Hepatocyte (in vitro differentiated cells): ENCODE measurements at places on chromosomes 3 and 15.

DNA sequence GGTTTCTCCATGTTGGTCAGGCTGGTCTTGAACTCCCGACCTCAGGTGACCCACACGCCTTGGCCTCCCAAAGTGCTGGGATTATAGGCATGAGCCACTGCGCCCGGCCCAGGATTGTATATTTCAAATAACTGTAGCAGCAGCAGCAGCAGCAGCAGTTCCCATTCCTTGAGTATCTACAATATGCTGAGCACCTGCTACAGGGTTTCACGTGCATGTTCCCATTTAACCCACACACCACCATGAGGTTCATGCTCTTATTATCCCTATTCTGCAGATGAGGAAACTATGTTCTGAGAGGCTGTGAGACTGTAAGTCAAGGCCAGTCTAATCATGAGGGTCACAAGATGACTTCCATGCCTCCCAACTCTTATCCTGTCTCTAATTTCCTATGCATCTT lies 30.9 kb upstream of the FOXP1 start:
- H3K27me3 ChIP-seq: no peaks in the 10 kb centered on the region
- H3K36me3 ChIP-seq: no peaks in the 10 kb centered on the region
- no peak overlapping the region for H3K4me3 ChIP-seq
- H3K4me1 ChIP-seq: peaks cover 5% of the 10 kb centered on the region
- DNase-seq: no peak

DNA sequence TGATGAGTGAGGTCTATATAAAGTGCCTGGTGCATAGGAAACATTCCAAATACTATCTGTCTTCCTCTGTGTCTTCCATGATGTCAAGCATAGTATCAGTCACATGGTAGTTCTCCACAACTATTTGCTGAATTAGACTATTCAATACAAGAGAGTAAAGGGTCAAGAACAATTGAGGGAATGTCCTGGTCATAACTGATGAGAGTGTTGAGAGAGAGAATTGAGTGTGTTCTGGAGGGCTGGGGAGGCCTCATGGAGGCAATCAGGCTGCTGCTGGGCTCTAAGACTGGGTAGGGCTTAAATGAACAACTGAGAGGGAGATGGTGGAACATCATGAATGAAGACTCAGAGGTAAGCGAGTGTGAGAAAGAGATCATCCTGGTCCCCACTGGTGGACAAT lies 433.7 kb upstream of the ONECUT1 start:
- H3K27ac ChIP-seq: no peak overlapping the region
- no peak for DNase-seq
- no peaks in the 10 kb centered on the region for H3K36me3 ChIP-seq
- no peaks in the 10 kb centered on the region for H3K27me3 ChIP-seq

GRCh38 chr3:52190294-52191074 lies 7.5 kb upstream of the ALAS1 start:
- peaks cover 3% of the 10 kb centered on the region for H3K4me1 ChIP-seq
- DNase-seq: no peak

GRCh38 chr3:183285318-183285717 lies 32.3 kb downstream of the B3GNT5 start:
- peaks cover 3% of the 10 kb centered on the region for H3K4me1 ChIP-seq
- no peaks in the 10 kb centered on the region for H3K36me3 ChIP-seq
- H3K27me3 ChIP-seq: no peaks in the 10 kb centered on the region
- H3K4me3 ChIP-seq: no peak overlapping the region
- no peak for DNase-seq

DNA sequence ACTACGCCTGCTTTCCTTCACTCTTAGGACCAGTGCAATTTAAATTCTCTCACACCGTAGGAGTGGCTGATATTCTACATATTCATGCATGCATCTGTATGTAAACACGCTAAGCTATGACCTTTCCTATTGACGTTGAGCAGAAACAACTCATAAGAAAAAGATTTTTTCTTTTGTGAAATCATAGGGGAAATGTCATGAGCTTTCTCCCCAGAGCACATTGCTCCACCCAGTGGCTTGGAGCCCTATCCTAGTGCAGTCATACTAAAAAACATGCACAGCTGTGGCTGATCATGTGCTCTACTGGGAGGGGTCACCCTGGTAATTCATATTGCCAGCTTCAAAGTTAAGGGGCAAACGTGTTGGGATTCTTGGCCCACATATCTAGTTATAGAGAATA lies 1.8 kb upstream of the MESD start:
- no peak overlapping the region for H3K27ac ChIP-seq
- peaks cover 10% of the 10 kb centered on the region for H3K4me1 ChIP-seq
- no peak overlapping the region for H3K4me3 ChIP-seq
- no peak for DNase-seq
- H3K27me3 ChIP-seq: no peaks in the 10 kb centered on the region

GRCh38 chr15:42772144-42772543 lies 35.2 kb upstream of the CDAN1 start:
- DNase-seq: no peak
- H3K36me3 ChIP-seq: no peaks in the 10 kb centered on the region
- no peak overlapping the region for H3K4me3 ChIP-seq
- no peaks in the 10 kb centered on the region for H3K4me1 ChIP-seq
- H3K27ac ChIP-seq: no peak overlapping the region

DNA sequence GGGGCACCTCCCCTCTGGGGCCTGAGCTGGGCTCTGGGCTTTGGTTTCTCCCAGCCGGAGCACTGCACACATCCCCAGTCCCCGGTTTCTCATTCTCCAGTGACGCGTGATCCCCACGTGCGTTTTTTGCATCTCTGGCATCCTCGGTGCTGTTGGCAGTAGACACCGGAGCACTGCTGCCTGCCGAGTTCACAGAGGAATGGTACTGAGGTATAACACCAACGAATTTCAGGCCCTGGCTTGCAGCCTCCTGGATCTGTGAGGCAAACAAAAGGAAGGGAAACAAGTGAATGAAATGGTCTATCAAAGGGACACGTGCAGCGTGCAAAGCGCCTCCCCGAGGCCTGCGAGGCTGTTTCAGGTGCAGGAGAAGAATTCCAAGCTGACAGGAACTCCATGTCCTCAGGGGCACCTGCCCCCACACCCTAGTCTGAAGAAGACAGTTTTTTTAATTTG lies 112.9 kb downstream of the OXNAD1 start:
- no peak overlapping the region for H3K27ac ChIP-seq
- DNase-seq: no peak
- no peaks in the 10 kb centered on the region for H3K27me3 ChIP-seq

DNA sequence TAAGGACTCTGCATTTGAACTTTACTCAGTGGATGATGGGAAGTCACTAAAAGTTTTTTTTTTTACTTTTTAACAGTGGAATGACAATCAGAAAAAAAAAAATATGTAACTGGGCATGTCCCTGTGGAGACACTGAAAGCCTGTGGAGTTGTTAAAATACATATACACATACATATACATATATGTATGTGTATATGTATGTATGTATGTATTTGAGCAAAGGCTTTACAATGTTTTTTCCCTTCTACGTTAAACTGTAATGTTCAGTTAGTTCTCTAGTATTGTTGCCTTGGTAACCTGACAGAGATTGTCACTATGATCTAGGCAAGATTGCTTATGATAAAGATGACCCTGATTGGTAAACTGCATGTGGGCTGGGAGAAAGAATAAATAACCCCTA lies 30.3 kb downstream of the NSUN3 start:
- no peaks in the 10 kb centered on the region for H3K27me3 ChIP-seq
- H3K4me3 ChIP-seq: no peak overlapping the region
- H3K36me3 ChIP-seq: no peaks in the 10 kb centered on the region
- no peak for DNase-seq
- no peak overlapping the region for H3K27ac ChIP-seq

DNA sequence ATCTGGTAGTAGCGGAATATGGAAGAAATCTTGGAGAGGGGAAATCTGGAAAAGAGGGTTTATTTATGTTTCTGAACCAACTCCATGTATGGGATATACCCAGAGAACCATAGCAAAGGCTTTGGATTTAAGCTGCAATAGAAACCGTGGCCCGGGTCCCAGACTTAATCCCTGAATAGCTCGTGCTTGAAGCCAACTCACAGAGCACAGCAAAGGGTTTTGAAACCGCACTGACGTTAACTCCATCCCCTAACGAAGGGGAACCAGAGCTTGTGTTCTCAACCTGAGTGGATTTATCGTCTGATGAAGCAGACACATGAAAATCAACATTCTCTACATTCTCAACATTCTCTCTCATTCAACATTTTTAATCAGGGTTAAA lies 154.6 kb downstream of the APBA2 start:
- DNase-seq: peak; percentile 37
- H3K27me3 ChIP-seq: no peaks in the 10 kb centered on the region
- H3K4me1 ChIP-seq: peaks cover 4% of the 10 kb centered on the region
- H3K36me3 ChIP-seq: no peaks in the 10 kb centered on the region
- H3K4me3 ChIP-seq: no peak overlapping the region
- H3K27ac ChIP-seq: no peak overlapping the region

- peak; percentile 69 for DNase-seq
- H3K4me1 ChIP-seq: peaks cover 19% of the 10 kb centered on the region
- H3K4me3 ChIP-seq: no peak overlapping the region
These were observed 13.8 kb downstream of the SQOR start for GRCh38 chr15:45648521-45649200.

DNA sequence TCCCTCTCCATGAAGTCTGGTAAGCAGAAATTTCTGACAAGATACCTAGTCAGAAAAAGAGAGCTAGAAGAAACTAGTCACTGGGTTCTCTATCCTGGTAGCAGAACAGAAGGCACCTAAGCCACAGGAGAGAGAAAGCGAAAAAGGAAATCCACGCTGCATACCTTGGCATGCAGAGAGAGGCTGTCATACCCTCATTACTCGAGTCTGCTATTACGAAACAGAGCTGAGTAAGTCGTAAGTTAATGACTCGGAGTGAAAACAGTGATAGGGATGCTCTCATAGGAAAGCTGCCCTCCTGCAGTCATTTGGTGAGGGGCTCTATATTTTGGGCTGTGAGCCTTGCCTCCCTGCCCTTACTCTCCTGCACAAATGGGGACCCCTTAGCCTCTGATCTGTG lies 16.2 kb downstream of the CLRN1 start:
- no peak overlapping the region for H3K4me3 ChIP-seq
- DNase-seq: peak; percentile 12
- H3K36me3 ChIP-seq: no peaks in the 10 kb centered on the region
- H3K27ac ChIP-seq: no peak overlapping the region

- H3K27ac ChIP-seq: no peak overlapping the region
- H3K4me3 ChIP-seq: no peak overlapping the region
- H3K27me3 ChIP-seq: no peaks in the 10 kb centered on the region
- no peaks in the 10 kb centered on the region for H3K36me3 ChIP-seq
These were observed 231.0 kb downstream of the SNRPN start for GRCh38 chr15:25185791-25186190.

DNA sequence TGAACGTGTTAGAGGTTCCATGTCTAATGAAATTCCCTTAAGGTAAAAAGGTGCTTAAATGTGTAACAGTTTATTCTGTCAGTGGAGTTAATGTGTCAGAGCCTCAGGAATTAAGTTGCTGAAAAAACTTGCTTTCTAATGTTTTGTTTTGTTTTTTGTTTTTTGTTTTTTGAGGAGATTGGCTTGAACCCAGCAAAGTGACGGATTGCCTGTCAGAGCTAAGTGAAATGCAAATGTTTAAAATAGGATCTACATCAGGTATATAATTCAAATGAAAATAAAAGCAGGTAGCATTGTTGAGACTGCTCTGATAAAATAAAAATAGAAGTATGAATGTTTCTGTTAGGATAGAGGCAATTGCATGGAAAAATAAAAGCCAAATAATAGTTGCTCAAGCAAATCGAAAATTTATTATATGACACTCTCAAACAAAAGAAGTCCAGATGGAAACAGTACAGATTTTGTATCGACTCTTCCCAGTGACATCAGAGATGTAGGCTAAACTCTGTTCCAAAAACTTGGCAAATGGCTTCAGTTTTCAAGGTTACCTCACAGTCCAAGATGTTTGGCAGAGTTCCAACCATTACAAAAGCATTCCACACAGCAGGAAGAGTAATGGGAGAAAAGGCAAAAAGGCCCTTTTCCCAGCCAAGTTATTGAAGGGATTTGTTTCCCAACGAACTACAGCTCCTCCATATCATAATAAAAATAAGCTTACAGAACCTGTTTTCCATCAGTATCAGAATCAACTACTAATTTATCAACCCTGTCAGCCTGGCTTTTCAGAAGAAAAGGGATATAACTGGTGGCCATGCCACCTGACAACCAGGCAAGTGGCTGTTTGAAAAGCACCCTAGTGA lies 291.0 kb downstream of the TBL1XR1 start:
- H3K4me3 ChIP-seq: no peak overlapping the region
- no peaks in the 10 kb centered on the region for H3K36me3 ChIP-seq
- peaks cover 3% of the 10 kb centered on the region for H3K4me1 ChIP-seq
- no peaks in the 10 kb centered on the region for H3K27me3 ChIP-seq
- DNase-seq: peak; percentile 70
- H3K27ac ChIP-seq: peak overlapping the region; percentile 56

- DNase-seq: no peak
- H3K27ac ChIP-seq: no peak overlapping the region
- H3K36me3 ChIP-seq: no peaks in the 10 kb centered on the region
- no peaks in the 10 kb centered on the region for H3K4me1 ChIP-seq
These were observed 116.9 kb downstream of the POLR2M start for GRCh38 chr15:57823325-57823882.

- H3K27ac ChIP-seq: no peak overlapping the region
- H3K27me3 ChIP-seq: no peaks in the 10 kb centered on the region
- H3K36me3 ChIP-seq: no peaks in the 10 kb centered on the region
These were observed 325.5 kb downstream of the CHST2 start for GRCh38 chr3:143445118-143445517.

- H3K4me1 ChIP-seq: no peaks in the 10 kb centered on the region
- no peak overlapping the region for H3K4me3 ChIP-seq
- H3K27ac ChIP-seq: no peak overlapping the region
- DNase-seq: peak; percentile 16
These were observed 666.9 kb downstream of the MECOM start for GRCh38 chr3:168996622-168997021.

DNA sequence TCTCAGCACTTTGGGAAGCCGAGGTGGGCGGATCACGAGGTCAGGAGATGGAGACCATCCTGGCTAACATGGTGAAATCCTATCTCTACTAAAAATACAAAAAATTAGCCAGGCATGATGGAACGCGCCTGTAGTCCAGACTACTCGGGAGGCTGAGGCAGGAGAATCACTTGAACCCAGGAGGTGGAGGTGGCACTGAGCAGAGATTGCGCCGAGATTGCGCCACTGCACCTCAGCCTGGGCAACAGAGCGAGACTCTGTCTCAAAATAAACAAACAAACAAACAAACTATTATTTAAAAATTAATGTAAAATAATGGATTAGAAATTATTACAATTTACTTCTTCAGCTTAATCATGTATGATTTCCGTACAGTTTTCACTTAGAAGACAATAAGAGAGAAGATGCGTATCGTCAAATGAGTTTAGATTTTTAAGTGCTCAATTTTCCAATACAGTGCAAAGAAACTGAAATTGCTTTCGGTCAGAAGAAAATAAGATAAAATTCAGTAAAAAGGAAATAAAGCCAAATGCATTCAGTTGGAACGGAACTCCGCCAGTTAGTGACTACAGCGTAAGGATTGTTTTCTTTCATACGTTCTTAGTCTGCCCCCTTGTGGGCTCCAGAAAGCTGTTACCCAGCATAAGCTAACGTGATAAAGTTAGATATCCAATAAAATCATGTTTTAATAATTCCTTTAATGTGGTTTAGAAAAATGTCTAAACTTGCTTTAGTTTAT lies 24.8 kb downstream of the AADAC start:
- no peak overlapping the region for H3K4me3 ChIP-seq
- H3K4me1 ChIP-seq: no peaks in the 10 kb centered on the region
- no peak overlapping the region for H3K27ac ChIP-seq
- H3K27me3 ChIP-seq: no peaks in the 10 kb centered on the region
